Renal pelvis (tissue), 12 donors: ENCODE measurements at places on chromosomes 13 and 19. TPM values are rescaled to one million over a fixed set of nuclear protein-coding genes. Genes with fewer than 3 reads are reported as not detected.

DNA sequence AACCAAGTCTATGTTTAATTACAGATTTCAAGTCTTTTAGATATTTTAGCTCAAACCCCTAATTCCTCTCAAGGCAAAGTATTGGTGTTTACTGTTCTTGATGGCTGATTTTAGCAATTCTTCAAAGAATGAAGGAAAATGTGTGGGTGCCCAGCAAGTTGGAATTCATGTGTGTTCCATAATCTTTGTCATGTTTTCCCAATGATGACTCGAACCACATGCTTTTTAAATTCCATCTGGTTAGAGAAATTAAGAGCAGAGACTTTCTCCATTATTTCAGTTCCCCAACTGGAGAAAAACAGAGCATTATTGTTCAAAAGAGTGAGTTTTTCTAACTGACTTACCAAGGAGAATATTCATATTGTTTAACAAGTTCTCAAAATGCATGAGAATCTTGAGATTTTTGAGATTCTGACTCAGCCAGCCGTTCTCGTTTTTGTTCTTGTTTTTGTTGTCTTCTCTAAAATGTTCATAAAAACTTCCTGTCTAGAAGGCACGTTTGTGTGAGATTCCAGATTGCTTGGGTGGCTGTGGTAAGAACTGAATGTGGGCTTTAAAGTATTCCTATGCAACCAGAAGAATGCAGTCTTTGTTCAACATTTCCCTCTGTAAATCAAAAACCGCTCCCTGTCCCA, 404.7 kb downstream of the IRS2 start:
- no peak for DNase-seq

GRCh38 chr19:39407660-39408391, 1.2 kb downstream of the ZFP36 start:
- peak; percentile 22 for DNase-seq

DNA sequence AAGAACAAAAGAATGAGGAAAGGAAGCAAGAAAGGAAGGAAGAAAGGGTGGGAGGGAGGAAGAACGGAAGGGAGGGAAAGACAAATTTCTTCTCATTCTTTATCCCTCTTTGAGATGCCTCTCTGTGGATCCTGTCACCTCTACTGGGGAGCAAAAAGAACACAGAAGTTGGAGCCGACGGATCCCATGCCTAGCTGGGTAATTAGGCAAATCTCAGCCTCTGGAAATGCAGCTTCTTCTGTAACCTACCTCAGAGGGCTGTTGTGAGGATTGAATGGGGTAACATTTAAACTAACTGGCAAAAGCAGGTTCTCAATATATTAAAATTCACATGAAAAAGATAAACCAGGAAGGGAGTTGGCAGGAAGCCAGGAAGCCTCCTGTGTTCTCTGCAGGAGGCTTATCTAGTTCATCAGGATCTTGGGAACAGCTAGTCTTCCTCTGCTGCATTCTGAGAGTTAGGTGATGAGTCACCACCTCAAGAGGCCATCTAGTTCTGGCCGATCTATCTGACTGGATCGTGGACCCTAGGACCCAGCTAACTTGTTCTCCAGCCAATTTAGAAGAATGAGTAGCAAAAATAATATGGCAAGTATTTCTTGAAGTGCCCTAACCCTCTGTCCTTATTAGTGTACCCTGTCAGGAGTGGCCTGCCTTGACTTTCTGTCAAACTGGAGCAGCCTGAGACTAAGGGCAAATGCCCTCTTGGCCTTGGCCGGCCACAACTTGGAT, 15.2 kb upstream of the CPB2 start:
- DNase-seq: no peak

TMEM38A gene
- polyA plus RNA-seq: 7.7 TPM
